ENCODE measurements at places on chromosomes 1 and 21.
A peak's percentile ranks its signal among the peaks of the same experiment; 100 is the strongest.

- DNase-seq: no peak
- H3K4me1 ChIP-seq: no peaks in the 10 kb centered on the region
- H3K27me3 ChIP-seq: peaks cover 87% of the 10 kb centered on the region
- H3K4me3 ChIP-seq: no peak overlapping the region
- H3K27ac ChIP-seq: no peak overlapping the region
- no peaks in the 10 kb centered on the region for H3K36me3 ChIP-seq
Measured at GRCh38 chr1:161480381-161481035, 24.7 kb upstream of the FCGR2A start.

GRCh38 chr1:156154317-156154749, 948 bp downstream of the SEMA4A start:
- DNase-seq: peak; percentile 41
- H3K4me3 ChIP-seq: peak overlapping the region; percentile 24
- no peaks in the 10 kb centered on the region for H3K4me1 ChIP-seq
- no peaks in the 10 kb centered on the region for H3K36me3 ChIP-seq
- H3K27me3 ChIP-seq: no peaks in the 10 kb centered on the region

GRCh38 chr1:116540088-116540487, 30.7 kb downstream of the CD58 start:
- DNase-seq: no peak
- no peak overlapping the region for H3K27ac ChIP-seq
- H3K4me3 ChIP-seq: no peak overlapping the region
- H3K4me1 ChIP-seq: no peaks in the 10 kb centered on the region

DNA sequence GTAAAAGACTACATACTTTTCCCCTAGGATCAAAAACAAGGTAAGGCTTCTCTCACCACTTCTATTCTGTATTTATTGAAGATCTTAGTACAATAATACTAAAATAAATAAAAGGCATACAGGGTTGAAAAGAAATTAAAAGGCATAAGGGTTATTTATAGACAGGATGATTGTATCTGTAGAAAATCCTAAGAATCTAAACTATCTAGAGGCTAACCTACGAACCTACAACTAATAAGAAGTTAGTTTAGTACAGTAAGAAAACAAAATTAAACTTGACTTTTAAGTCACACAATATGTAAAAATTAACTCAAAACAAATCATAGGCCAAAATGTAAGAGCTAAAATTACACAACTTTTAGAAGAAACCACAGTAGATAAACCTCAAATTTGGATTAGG, 50.4 kb upstream of the ADAM30 start:
- no peaks in the 10 kb centered on the region for H3K27me3 ChIP-seq
- no peak overlapping the region for H3K27ac ChIP-seq
- no peak overlapping the region for H3K4me3 ChIP-seq
- H3K36me3 ChIP-seq: peaks cover 33% of the 10 kb centered on the region

GRCh38 chr1:235156740-235157139, 4.3 kb downstream of the RBM34 start:
- no peaks in the 10 kb centered on the region for H3K27me3 ChIP-seq
- H3K36me3 ChIP-seq: peaks cover 79% of the 10 kb centered on the region
- no peak overlapping the region for H3K4me3 ChIP-seq
- no peak overlapping the region for H3K27ac ChIP-seq

- peaks cover 66% of the 10 kb centered on the region for H3K4me1 ChIP-seq
- H3K27ac ChIP-seq: peak overlapping the region; percentile 16
- no peak overlapping the region for H3K4me3 ChIP-seq
- peaks cover 16% of the 10 kb centered on the region for H3K36me3 ChIP-seq
- no peaks in the 10 kb centered on the region for H3K27me3 ChIP-seq
Measured at GRCh38 chr1:204463125-204464060, 31.2 kb downstream of the PIK3C2B start.

DNA sequence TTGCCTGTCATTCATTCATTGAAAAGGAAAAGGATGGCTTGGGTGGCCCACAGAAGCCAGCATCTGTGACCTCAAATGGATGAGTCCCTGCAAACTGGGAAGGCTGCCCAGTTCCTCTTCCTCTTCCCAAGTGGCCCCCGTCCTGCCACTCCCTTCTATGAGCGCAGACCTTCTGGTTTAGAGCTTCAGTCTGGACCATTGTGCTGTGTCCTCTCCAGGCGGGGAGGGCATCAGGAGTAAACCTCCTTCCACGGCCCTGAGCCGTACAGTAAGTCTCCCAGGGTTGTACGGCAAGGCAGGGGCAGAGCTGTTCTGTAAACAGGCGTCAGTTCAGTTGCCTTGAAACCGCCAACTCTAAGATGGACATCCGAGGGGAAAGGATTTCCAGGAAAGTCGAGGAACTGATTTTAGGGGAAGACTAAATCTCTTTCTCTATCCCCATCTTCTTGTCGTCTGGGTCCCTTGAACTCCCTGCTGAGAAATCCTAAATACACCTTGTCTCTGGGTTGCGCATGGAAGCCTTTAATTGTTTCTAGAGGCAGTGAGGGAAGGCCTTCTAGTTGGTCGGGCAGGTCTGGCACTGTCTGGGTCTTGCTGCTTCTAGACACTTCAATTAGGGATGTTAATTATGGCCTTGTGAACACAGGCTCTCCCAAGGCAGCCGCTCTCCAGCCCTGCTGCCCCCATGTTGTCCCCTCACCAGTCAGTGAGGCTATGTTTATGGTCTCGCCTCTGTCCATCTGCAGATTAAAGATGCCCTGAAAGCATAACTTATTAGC, 22.1 kb downstream of the SOX13 start:
- no peaks in the 10 kb centered on the region for H3K27me3 ChIP-seq
- no peak for DNase-seq
- H3K27ac ChIP-seq: peak overlapping the region; percentile 9

DNA sequence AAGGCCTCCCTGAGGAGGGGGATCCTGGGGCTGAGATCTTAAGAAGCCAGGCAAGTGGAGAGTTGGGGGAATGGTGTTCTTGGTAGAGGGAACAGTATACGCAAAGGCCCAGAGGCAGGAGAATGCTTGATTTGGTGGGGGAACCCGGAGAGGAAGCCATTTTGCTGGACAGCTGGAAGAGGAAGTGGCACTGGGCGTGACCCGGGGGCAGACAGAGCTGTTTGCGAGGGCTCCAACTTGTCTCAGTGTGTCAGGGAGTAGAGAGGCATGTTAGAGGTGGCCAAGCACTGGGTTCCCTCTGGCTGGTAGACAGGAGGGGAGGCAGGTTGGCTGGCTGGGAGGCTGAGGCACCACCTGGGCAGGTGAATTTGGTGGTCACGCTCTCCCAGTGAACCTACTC, 96.3 kb upstream of the ACTL8 start:
- H3K27ac ChIP-seq: no peak overlapping the region
- no peak for DNase-seq
- peaks cover 60% of the 10 kb centered on the region for H3K36me3 ChIP-seq

DNA sequence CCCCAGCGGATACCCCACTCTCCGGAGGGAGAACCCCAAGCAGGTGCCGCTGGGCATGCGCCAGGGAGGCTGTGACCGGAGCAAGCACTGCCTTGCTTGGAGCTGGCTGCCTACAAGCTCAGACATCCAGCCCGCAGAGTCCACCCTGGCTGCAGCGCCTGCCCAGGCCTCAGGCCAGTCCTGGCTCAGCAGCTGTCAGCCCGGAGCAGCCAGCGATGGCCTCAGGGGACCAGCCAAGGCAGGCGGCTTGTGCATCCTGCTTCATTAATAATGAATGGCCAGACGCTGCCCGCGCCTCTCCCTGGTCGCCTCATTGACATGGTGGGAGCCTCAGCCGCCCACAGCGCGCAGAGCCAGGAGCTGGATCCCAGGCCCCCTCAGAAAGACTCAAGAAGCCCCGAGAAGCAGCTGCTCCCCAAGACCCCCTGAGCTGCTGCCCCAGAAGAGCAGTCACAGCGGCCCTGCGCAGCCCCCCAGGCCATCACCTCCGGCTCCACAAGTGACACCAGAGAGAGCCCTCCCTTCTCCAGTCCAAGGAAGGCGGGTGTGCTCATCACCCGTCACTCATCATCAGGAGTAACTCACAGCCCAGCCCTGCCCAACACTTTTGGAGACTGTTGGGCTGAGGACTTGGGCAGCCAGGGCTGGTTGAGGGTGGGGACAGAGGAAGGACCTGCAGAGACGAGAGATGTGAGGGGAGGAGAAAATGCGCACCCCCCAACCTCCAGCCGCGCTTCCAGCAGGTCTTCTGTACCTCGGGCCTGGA, 19.6 kb downstream of the KCNAB2 start:
- no peaks in the 10 kb centered on the region for H3K27me3 ChIP-seq
- no peaks in the 10 kb centered on the region for H3K36me3 ChIP-seq
- no peak overlapping the region for H3K4me3 ChIP-seq
- H3K4me1 ChIP-seq: no peaks in the 10 kb centered on the region

DNA sequence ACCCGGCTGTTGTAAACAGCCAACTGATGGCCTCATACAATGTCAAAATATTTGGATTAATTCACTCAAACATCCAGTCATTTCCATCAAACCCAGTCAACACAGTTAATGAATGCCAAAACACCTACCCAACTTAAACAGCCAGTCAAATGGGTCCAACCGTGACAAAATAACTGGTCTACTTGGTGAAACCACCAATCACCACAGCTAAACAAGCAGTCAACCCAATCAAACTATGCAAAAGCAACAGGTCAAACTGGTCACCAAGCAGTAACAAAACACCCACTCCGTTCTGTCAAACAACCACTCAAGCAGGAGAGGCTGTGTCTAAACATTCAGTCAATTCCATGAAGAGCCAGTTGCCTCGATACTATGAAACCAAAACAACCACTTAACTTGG, 119.2 kb downstream of the FOXD2 start:
- H3K27me3 ChIP-seq: peaks cover 26% of the 10 kb centered on the region
- DNase-seq: no peak
- H3K27ac ChIP-seq: peak overlapping the region; percentile 28
- no peak overlapping the region for H3K4me3 ChIP-seq
- H3K36me3 ChIP-seq: no peaks in the 10 kb centered on the region

DNA sequence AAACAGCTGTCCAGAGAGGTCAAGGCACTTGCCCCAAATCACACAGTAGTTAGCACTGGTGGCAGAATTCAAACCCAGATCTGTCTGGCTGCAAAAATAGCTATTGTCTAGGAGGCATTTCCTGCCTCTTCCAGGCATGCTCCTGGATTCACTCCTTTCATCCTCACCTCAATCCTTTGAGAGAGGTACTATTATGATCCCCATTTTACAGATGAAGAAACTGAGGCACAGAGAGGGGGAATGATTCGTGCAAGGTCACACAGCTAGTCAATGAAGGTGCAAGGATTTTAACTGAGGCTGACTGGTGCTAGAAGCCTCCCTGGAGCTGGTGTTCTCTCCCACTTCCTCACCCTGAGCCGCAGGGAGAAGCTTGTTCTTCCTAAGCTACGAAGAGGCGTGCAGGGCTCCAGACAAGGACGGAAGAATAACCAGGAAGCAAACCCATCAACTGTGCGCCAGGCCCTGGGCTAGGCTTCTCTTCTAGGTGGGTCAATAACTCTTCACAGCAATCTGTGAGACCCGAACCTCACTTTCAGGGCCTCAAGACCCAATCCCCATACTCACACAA, 631 bp upstream of the LAPTM5 start:
- peak overlapping the region; percentile 90 for H3K27ac ChIP-seq
- peaks cover 7% of the 10 kb centered on the region for H3K4me1 ChIP-seq
- H3K4me3 ChIP-seq: peak overlapping the region; percentile 44
- H3K36me3 ChIP-seq: no peaks in the 10 kb centered on the region

- no peaks in the 10 kb centered on the region for H3K4me1 ChIP-seq
- H3K4me3 ChIP-seq: no peak overlapping the region
- H3K27me3 ChIP-seq: no peaks in the 10 kb centered on the region
- H3K36me3 ChIP-seq: no peaks in the 10 kb centered on the region
- no peak for DNase-seq
- no peak overlapping the region for H3K27ac ChIP-seq
Measured at GRCh38 chr1:73901738-73902137, 296.2 kb downstream of the LRRIQ3 start.

DNA sequence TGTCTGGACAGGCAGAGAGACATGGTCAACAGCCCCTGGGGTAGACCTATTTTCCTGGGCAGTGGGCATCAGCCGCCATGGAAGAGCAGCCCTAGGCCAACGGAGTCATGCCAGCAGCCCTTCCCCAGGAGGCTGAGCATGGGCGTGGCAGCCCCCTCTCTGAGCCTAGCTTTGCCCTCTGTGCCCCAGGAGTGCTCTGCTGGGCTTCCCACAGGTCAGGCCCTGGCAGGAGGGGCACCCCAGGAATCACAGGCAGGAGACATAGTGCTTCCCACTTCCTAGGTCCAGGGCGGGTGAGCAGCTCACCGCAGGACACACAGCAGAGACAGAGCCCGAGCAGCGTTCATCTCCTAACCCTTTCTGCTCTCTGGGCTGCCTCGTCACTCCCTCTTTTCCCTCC, 132.8 kb downstream of the GLIS1 start:
- H3K27me3 ChIP-seq: no peaks in the 10 kb centered on the region
- no peak overlapping the region for H3K27ac ChIP-seq
- no peaks in the 10 kb centered on the region for H3K36me3 ChIP-seq

- peaks cover 15% of the 10 kb centered on the region for H3K4me1 ChIP-seq
- H3K36me3 ChIP-seq: no peaks in the 10 kb centered on the region
- no peaks in the 10 kb centered on the region for H3K27me3 ChIP-seq
- H3K4me3 ChIP-seq: no peak overlapping the region
- H3K27ac ChIP-seq: no peak overlapping the region
- DNase-seq: no peak
Measured at GRCh38 chr1:212853658-212854057, 4.4 kb upstream of the FLVCR1 start.

GRCh38 chr1:28338897-28339296, 10.1 kb downstream of the MED18 start:
- no peak overlapping the region for H3K4me3 ChIP-seq
- no peaks in the 10 kb centered on the region for H3K27me3 ChIP-seq
- no peak for DNase-seq
- peaks cover 33% of the 10 kb centered on the region for H3K36me3 ChIP-seq
- no peaks in the 10 kb centered on the region for H3K4me1 ChIP-seq

DNA sequence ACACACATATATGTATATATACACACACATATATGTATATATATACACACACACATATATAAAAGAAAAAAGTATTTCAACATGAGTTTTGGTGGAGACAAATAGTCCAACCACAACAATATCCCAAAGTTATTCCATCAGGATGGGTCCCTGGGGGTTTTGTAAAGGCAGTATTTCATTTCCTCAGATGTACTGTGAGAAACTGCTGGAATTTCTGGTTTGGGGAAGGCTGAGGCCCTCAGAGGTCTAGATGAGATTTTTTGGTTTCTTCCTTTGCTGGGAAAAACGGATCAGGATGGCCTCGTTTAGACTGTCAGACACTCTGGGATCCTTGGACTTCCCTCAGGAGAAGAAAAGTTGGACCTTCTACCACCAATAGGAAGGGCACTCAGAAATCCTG, 36.5 kb upstream of the TENT5B start:
- no peaks in the 10 kb centered on the region for H3K27me3 ChIP-seq
- no peak for DNase-seq
- H3K36me3 ChIP-seq: no peaks in the 10 kb centered on the region
- H3K27ac ChIP-seq: no peak overlapping the region
- no peak overlapping the region for H3K4me3 ChIP-seq

DNA sequence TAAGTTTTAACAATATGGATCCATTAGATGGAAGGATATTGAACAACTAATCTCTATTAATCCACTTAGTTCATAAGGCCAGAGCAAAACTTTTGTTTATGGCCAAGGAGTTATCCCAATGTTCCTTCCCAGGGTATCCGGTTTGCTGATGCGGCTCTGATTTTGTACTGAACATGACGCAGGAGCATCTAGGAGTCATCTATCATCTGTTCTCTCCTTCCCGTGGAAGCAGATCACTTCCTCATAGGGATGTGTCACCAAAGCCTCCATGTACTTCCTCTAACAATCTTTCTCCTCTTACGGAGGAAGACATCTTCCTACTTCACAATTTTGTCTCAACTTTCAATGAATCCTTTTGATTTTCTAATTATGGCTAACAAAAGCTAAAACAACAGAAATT, 206.6 kb downstream of the APP start:
- no peak for DNase-seq
- no peaks in the 10 kb centered on the region for H3K27me3 ChIP-seq
- H3K27ac ChIP-seq: no peak overlapping the region
- peaks cover 5% of the 10 kb centered on the region for H3K4me1 ChIP-seq
- H3K4me3 ChIP-seq: no peak overlapping the region

Data from stomach (tissue), 19 donors.